Stimulated activated CD8-positive, alpha-beta memory T cell treated with anti-CD3 and anti-CD28 coated beads, Interleukin-7, amount 100 ng/mL, for 48 hours (primary cell): ENCODE measurements at places on chromosomes 3 and 15.

DNA sequence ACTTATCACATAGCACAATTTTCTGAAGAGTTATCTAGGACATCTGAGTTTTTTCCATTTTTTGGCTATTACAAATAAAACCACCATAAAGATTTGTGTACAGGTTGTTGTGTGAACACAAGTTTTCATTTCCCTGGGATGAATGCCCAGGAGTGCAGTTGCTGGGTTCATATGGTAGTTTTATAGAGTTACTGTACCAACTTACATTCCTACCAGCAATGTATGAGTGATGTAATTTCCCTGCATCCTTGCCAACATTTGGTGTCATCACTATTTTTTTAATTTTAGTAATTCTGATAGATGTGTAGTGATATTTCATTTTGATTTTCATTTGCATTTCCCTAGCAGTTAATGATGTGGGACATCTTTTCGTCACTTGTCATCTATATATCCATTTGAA lies 20.5 kb downstream of the FILIP1L start:
- DNase-seq = no peak

DNA sequence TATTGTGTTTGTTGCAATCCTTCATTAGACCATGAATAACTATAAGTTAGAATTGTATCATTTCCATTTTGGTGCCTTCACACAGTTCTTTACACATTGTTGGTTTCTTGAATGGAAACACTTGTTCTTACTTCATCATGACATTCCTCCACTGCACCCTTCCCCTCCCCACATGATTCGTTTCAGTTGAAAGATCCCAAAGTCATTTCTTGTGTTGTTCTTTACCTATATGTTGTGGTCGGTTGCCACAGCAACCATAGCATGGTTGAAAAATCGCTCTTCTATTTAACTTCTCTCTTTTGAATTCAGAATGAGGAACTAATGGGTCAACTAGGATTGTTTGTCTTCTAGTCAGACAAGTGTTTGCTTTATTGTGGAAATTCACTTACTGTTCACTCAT lies 103.3 kb downstream of the IL1RAP start:
- peak; percentile 42 for DNase-seq

- DNase-seq = no peak
Observed at GRCh38 chr3:51156147-51156546, 228.9 kb upstream of the MANF start.

DNA sequence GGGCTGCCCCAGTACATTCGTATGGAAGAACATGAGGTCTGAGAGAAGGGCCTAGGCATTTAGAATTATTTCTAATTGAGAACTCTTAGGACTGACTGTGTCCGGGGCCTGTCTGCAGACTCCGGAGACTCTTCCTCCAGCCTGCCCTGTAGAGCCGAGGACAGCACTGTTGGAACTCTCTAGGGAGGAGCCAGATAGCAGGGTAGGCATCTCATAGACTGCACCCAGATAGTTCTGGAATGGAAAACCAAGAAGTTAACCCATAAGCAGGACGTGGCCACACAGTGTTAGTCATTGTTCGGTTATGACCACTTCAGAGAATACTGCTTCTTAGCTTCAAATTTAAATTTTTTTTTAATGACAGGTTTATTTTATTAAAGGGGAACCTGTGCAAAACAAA lies 59.5 kb downstream of the SNRK start:
- DNase-seq = no peak

GRCh38 chr3:177744873-177745606 lies 547.8 kb upstream of the TBL1XR1 start:
- no peak for DNase-seq

DNA sequence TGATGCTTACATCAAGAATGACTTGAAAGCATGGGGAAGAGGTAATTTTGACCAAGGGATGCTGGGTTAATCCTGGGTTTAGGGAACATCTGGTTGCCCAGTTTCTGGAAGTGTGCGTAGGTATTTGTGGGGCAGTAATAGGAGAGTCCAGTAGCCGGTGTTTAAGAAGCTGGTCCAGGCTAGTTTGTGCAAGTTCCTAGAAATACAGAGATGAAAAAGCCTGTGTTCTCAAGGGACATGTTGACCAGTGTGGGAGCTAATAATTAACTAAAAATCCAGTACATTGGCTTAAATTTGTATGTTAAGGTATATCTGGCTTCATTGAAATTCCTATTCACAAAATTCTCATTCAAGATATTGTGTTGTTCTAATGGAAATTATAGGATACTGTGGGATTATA lies 51.2 kb downstream of the UBE2E2 start:
- no peak for DNase-seq

- no peak for DNase-seq
Observed at GRCh38 chr3:77014226-77014625, 25.7 kb upstream of the ROBO2 start.

GRCh38 chr3:149813367-149814281 lies 609 bp downstream of the RNF13 start:
- DNase-seq = no peak

- no peak for DNase-seq
Observed at GRCh38 chr15:39850436-39850835, 67.8 kb upstream of the FSIP1 start.
